ENCODE measurements at places on chromosomes 2 and 18.

DNA sequence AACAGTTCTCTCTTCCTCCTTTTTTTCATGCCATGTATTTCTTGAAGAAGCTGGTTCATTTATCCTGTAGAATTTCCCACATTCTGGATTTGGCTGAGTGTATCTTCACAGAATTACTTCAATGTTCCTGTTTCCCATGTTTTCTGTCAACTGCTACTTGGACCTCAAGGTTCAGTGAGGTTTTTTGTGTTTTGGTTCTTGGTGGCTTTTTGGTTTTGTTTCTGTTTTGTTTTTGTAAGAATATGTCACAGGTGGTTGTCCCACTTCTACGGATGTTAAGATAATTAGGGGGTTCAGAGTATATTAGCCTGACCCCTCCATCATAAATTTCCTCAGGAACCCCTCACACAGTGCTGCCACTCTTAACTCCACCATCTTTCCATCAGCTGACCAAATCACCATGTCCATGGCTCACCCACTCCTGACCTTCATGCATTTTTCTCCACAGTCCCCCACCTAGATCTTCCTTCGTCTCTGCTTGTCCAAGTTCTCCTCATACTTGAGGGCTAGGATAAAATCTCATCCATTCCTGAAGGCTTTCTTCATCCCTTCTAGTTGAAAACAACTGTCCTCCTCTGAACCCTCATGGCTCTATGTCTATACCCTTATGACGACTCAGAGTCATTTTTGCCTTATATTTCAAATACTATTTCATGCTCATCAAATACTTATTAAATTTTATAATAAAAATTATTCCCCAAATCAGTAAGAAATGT lies 40.4 kb downstream of the PLEKHM3 start:
- DNase-seq: no peak

GRCh38 chr2:20643826-20644225 lies 7.1 kb downstream of the HS1BP3 start:
- no peak for DNase-seq

DNA sequence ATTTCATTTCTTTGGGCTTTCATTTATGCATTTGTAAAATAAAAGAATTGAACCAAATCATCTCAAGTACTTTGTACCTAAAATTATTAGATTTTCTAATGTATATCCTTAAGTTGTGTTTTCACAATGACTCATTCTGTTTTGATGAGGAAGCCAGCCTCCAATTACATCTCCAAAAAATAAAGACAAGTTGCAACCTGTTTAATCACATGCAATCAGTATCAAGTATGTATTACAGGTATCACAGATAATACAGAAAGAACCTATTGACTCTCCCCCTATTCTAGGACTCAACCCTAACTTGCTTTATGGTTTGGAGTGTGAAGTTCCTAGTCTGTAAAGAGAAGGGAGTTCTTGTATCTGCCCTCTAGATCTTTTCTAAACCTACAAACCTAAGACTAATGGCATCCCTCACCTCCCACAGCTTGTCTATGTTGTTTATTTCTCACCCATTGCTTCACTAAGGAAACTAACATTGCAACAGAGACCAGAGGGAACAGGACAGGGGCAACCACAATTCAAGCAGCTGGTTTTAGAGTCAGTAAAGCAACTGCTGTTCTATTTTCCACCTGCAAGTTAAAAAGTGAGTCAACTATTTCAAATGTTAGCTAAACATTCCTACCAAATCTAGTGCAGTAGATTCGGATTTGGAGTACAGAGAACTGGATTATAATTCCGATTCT lies 141.1 kb upstream of the ETAA1 start:
- no peak for DNase-seq

- DNase-seq: no peak
Observed at GRCh38 chr2:223542501-223542900, 59.7 kb downstream of the SCG2 start.

- peak; percentile 66 for DNase-seq
Observed at GRCh38 chr2:111946294-111947114, 48.1 kb downstream of the MERTK start.

GRCh38 chr2:241200822-241201395 lies 12.4 kb downstream of the ANO7 start:
- DNase-seq: no peak

DNA sequence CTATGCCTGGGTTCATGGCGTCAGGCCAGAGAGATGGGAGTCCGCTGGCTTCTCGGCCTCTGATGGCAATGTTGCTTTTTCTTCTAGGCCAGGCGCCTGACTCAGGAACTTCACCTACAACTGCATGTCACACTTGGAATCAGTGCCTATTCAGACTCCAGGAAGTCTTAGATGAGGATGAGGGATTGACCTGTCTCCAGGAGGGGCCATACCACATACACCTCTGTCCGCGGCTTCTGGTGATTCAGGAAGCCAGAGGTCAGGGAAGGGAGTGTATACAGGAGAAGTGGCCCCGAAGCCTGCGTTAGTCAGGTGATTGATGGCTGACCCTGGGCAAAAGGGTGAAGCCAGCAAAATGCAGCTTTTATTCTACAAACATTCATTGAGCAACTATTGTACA lies 109.1 kb upstream of the RMDN2 start:
- DNase-seq: no peak

GRCh38 chr18:27839141-27839540 lies 337.8 kb downstream of the CDH2 start:
- no peak for DNase-seq

DNA sequence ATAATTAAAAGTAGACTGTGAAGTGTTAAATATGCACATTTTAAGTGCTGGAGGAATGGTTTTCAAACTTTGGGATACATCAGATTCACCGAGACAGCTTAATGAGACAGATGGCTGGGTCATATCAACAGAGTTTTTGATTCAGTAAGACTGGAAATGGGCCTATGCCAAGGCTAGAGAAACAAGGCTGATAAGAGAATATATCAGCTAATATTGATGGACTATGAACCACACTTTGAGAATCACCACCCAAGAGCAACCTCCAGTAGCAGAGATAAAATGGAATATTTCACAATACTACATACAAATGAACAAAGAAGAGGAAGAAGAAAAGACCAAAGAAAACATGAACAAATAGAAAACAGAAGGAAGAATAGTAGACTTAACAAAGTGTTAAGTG lies 450.2 kb upstream of the KLHL29 start:
- no peak for DNase-seq

- DNase-seq: no peak
Observed at GRCh38 chr18:5452943-5453443, 90.8 kb downstream of the EPB41L3 start.

DNA sequence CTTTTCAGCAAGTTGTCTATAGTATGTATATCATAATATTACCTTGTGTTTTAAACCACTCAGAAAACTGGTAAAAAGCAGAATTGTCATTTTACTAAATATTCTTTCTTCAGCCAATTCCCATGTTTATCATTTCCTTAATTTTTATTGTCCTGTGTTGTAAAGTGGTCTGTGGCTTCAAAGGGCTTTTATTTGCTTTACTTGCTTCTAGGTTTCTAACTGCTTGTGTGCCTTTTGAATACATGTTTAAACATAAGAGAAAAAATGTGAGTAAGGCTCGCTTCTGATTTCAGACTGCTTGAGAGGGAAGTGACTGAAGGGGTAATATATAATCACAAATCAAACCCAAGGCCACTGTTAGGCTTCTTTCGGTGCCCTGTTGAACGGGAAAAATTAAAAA lies 407.5 kb upstream of the NRP2 start:
- DNase-seq: no peak

- peak; percentile 64 for DNase-seq
Observed at GRCh38 chr2:236512902-236513435, 56.7 kb upstream of the ACKR3 start.

GRCh38 chr2:239277401-239278085 lies 123.3 kb downstream of the HDAC4 start:
- DNase-seq: no peak

GRCh38 chr2:165274698-165275097 lies 35.5 kb downstream of the SCN2A start:
- no peak for DNase-seq

DNA sequence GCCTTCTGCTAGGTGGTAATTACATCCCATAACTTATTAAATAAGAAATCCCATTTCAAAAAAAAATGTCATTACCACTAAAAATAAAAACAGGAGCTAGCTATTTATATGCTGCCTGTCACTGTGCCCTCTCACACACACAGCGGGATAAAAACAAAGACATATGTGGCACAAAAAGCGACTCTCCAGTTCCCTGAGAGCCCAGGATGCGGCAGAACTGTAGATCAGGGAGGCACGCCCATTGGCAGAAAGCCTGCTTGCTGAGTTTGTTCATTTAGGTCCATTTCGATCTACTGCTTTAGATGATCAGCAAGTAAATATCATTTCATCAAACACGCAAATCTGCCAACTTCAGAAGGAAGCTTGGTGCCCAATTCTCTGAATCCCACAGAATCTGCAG lies 124.4 kb downstream of the TMEM163 start:
- no peak for DNase-seq

- no peak for DNase-seq
Observed at GRCh38 chr2:99476629-99477028, 13.2 kb downstream of the REV1 start.

- DNase-seq: no peak
Observed at GRCh38 chr2:233830111-233830802, 24.1 kb downstream of the HJURP start.

DNA sequence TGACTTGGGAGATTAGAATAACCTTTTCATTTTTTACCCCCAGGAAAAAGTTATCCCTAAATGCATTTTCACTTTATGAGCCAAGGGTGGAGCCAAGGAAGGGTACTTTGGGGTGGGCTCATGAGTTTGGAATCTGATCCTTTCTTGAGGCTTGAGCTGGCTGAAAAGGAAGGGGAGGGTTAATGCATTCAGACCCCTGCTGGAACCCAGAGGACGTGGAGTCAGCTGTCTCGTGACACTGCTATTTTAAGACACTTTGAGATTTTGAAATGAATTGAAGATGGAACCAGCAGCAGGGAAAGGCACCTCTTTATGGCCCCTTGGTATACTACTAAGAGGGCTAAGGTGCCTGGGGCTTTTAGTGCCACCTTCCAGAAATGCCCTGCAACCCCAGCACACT lies 90.4 kb downstream of the MARCHF4 start:
- no peak for DNase-seq

GRCh38 chr2:187358531-187358930 lies 89.5 kb downstream of the CALCRL start:
- no peak for DNase-seq

DNA sequence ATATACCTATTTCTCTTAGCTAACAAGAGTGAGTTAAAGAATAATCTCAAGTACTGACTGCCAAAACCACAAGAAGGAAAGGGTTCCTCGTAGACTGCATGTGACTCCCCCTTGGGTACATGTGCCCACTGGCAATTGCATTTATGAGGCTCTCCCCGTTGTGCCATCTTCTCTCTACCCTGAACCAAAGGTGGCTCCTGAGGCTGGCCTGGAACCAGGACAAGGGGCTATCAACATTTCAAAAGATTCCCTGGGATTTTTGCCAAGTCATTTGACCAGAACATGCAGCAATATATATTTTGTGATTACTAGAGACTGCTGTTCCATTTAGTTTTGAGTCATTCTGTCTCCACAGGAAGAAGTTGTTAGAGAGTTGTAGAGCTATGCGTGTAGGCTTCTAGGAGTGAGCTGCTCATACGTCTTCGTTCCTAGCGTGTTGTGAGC lies 45.8 kb downstream of the LAMA3 start:
- no peak for DNase-seq

DNA sequence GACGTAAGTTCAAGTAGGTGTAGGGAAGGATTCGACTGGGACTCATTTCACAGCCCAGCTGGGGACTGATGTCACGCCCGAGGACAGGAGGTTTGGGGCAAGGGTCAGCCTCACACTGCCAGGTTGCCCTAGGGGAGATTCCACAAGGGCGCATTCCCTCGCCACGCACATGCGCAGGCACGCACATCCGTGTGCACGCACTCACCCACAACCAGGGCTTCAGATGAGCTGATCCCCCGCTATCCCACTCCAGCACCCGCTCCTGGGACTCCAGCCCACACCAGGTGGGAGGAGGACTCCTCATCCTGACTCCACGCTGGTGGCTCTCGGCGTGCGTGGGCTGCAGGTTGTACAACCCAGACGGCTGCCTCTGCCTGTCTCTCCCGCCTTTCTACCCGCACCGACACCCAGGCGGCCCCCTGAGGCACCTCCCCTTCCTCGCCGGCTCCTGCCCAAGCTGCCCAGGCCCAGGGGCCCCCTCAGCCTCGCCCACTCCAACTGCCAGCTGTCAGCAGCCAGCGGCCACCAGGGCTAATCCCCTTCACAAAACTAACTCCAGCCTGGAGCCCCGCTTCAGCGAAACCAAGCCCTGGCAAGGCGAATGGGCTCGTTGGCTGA lies 47.8 kb upstream of the FOSL2 start:
- DNase-seq: no peak

DNA sequence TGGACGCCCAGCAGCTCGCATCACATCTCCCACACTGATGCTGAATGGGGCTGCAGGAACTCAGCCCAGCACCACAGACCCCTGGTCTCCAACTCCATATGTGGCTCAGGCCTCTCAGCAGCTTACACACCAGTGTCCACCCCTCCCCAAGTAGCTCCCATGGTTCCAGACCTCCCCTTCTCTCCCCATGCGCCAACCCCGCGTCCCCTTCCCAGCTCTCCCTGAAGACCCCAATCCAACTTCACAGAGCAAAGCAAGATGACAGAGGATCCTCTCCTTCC lies 188.9 kb downstream of the SH3BP4 start:
- no peak for DNase-seq

DNA sequence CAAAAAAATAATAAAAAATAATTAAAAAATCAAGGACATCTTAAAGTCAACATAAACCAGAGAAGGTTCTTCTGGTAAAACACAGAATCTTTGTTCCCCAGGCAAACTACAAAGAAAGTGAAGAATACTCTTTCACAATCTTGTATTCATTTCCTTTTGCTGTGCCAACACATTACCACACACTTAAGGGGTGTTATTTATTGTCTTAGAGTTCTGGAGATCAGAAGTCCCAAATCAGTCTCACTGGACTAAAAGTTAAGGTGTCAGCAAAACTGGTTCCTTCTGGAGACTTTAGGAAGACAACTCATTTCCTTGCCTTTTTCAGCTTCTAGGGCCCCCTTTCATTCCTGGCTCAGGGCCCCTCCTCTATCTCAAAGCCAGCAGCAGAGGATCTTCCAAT lies 12.2 kb upstream of the CAB39 start:
- no peak for DNase-seq

DNA sequence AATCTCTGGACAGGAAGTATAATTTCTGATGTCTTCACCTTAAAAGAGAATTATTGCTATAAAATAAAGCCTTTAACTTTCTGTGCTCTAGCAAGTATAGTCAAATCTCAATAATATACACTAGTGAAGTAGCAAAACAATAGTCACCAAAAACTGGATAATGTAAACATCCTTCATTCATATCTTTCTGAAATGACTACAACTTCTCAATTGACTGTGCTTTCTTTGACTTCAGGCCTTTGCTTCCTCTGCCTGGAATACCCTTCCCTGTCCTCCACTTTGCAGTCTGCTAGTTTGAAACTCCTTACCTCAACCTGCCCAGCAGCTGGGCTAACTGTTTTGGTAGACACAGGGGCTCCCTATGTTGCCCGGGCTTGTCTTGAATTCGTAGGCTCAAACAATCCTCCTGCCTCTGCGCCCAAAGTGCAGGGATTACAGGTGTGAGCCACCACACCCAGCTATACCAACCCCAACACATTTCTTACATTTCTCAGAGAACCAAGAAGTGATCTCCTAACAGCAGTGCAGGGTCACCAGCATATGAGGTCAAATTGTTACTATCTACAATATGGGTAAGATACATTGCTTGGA lies 6.6 kb upstream of the PCBP1 start:
- DNase-seq: no peak

GRCh38 chr2:182057002-182057401 lies 71.3 kb downstream of the PPP1R1C start:
- peak; percentile 40 for DNase-seq

- no peak for DNase-seq
Observed at GRCh38 chr2:17035010-17035409, 369.4 kb upstream of the CYRIA start.
